Psoas muscle (tissue), 8 donors: ENCODE measurements at places on chromosomes 3 and 15.

GRCh38 chr3:128496602-128497304 is 3.8 kb upstream of the GATA2 start:
- DNase-seq = peak; percentile 27

DNA sequence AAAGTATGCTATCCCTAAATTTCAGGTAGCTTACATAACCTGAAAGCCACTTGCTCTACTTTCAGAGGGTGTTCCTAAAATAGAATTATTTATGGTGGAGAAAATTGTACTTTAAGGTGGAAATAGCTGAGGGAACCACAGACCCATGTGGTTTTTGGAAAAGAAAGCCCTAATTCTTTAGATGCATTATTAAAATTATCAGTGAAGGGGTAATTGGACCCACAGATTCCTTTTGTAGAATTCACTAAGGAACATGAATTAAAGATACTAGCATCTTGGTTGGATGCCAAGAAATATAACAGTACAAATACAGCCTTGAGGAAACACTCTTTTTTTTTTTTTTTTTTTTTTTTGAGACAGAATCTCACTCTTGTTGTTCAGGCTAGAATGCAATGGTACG is 37.8 kb downstream of the DPPA2 start:
- DNase-seq = no peak

GRCh38 chr3:148932972-148933371 is 58.4 kb upstream of the GYG1 start:
- DNase-seq = no peak

DNA sequence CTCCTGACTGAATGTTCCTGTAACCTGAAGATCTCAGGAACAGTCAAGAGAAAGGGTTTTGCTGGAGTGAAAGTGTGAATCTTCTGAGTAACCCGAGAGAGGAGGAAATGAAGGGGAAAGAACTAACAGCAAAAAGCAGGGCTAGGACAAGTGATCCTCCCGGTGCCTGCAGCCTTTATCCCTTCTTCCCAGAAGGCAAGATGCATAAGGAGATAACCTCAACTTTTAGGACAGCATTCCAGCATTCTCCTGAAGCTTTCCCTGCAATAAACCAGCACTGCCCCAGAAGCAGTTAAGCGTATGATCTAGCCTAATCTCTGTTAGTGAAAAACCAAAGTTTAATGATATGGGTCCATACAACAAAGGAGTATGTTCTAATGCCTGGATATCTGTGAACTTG is 298.8 kb downstream of the MEX3B start:
- no peak for DNase-seq

DNA sequence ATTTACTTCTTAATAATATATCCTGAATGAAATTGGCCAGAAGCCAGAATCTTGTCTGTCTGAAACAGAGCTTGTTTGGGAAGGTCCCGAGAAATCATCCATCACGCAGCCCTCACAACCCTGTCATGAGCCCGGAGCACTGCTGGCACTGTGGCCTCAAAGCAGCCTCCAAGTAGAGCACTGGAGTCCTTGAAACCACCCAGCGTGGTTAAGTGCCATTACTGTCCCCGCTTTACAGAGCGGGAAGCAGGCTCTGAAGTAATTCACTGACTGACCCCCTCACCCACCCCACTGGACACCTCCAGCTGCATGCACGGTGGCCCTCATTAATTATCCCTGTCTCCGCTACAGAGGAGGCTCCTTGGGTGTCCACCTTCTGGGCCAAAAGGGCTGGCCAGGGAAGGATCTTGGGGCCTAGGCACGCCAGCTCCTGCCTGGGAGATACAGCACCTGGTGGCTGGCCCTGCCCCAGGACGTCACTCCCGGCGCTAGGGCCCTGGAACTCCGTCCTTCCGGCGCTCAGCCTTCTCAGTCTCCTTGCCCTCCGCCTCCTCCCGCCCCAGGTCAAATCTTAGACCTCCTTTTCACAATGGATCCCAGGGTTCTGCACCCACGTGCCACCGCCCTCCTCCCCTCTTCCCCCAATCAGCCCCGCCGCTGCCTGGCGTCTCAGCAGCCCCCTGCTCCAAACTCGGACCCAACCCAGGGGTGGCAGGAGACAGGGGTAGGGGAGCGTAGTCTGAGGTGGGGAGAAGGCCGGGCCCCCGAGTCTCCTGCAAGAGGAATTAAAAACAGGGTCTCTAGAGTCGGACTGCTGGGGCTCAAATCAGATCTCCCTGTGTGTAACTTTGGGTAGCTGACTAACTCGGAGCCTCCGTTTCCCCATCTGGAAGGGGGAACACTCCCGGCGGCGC is 1.1 kb downstream of the TKT start:
- peak; percentile 82 for DNase-seq

GRCh38 chr3:69745505-69745904 is 6.2 kb downstream of the MITF start:
- DNase-seq = no peak

GRCh38 chr3:83321891-83322290 is 1560.4 kb upstream of the GBE1 start:
- no peak for DNase-seq

- no peak for DNase-seq
Measured at GRCh38 chr3:196624067-196624790, 15.3 kb upstream of the NRROS start.

- DNase-seq = no peak
Measured at GRCh38 chr3:99780749-99781148, 36.9 kb upstream of the CMSS1 start.

DNA sequence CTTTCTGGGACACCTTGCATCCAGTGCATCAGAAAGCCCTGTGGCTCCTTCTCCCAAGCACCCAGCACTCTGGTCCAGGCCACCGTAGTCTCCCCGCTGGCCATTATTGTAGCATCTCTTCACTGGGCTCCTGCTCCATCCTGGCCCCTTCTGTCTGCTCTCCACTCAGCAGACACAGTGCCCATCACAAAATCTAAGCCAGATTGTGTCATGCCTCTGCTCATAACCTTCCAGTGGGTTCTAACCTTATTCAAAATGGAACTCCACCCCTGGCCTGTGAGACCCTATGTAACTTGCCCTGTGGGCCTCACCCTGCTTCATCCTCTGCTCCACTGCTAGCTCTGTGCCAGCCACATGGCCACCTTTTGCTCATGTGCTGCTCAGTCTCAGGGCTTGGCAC is 31.7 kb upstream of the PRR23E start:
- no peak for DNase-seq

- no peak for DNase-seq
Measured at GRCh38 chr3:29760226-29760685, 479.4 kb downstream of the RBMS3 start.
